ENCODE measurements at places on chromosomes 2 and 18.

- no peak for DNase-seq
Observed at GRCh38 chr2:33372940-33373553, 103.4 kb upstream of the RASGRP3 start.

GRCh38 chr2:58157754-58158153 is 83.4 kb downstream of the FANCL start:
- no peak for DNase-seq

GRCh38 chr2:185456517-185456916 is 282.1 kb upstream of the FSIP2 start:
- DNase-seq: no peak

GRCh38 chr18:64037812-64038414 is 68.0 kb downstream of the SERPINB8 start:
- no peak for DNase-seq

GRCh38 chr18:33821503-33821902 is 243.5 kb downstream of the ASXL3 start:
- DNase-seq: no peak

GRCh38 chr2:172969609-172970008 is 106.0 kb upstream of the MAP3K20 start:
- DNase-seq: no peak

- no peak for DNase-seq
Observed at GRCh38 chr2:237154884-237155851, 69.5 kb downstream of the COPS8 start.

GRCh38 chr18:76505614-76506013 is 10.6 kb upstream of the ZNF516 start:
- DNase-seq: no peak

DNA sequence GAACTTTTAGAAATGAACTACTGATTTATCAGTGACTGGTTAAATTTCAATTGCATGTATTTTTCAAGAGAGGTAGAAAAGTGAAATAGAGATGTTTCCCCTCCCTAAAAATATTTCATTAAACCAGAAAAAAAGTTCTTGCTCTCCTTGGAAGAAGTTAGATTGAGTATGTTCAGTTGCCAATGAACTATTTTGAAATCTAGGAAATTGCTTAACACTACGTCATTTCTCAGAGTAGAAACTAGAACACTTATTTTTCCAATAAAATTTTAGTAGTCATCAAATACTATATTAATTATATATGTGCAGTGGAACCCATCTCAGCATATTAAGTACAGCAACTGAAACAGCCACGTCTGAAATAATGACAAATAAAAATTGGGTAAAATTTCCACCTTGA is 51.8 kb upstream of the STAT1 start:
- no peak for DNase-seq

Data from glutamatergic neuron (in vitro differentiated cells).